ENCODE measurements at places on chromosomes 7 and 10.
A peak's percentile ranks its signal among the peaks of the same experiment; 100 is the strongest.

DNA sequence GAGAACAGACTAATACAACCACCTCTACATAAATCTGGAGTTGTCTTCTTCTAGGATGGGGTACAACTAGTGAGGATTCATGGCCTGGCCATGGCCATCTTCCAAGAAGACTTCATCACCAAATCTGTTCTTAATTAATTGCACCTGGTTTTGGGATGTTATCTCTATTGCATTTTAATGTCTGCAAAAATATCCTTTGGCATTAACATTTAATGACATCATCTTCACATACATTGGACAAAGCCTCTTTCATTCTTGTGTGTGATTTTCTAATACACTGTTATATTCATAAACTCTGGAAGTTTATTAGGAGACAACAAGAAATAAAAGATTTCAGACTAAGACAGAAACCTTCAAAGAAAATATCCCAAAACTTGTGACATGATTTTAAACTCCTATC, 124.2 kb upstream of the ABCB5 start:
- no peak for DNase-seq

GRCh38 chr10:108358912-108359311, 1194.4 kb upstream of the SORCS1 start:
- no peak for DNase-seq

GRCh38 chr10:19889256-19889655, 73.0 kb downstream of the PLXDC2 start:
- no peak for DNase-seq

DNA sequence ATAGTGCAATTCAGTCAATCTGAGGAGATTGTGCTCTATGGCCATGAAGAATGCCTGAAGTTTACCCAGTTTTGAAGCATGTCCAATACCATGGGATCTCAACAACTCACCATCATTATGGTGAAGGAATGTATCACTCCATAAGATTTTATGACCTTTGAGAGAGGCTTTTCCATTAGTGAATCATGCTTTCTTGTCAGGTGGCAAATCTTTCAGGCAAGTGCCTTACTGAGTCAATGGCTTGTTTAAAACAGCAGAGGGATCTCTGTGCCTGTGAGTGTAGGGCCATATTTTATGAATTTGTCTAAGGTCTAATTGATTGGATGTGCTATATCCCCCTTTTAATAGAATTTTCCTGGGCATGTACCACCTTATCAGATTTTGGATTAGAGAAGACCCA, 131.5 kb downstream of the CCDC7 start:
- no peak for DNase-seq

GRCh38 chr10:108095932-108096925, 931.7 kb upstream of the SORCS1 start:
- DNase-seq, result no peak

DNA sequence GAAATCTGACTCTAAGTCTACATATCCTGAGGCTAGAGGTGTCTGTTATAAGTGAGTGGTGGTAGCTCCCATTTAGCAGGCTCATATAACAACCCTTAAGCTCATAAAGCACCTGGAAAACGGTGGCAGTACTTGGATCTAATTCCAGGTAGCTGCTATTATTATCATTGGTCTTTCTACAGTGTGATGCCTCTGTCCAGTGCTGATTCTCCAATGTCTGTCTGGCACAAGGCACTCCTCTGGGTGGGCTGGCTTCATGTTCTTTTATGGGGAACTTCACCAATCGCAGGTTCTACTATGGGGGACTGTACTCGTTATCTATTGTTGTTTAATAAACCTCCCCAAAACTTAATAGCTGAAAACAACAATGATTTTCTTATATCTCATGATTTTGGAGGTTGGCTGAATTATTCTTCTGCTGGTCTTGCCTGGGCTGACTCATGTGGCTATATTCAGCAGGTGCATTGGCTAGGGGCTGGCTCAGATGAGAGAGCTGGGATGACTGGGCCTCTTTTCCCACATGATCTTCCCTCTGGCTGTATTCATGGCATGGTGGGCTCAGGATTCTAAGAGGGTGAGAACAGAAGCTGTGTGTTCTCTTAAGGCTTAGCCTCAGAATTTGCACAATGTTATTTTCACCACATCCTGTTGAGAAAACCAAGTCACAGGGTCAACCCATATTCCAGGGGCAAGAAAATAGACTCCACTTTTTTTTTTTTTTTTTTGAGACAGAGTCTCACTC, 93.0 kb upstream of the PCGF5 start:
- no peak for DNase-seq

DNA sequence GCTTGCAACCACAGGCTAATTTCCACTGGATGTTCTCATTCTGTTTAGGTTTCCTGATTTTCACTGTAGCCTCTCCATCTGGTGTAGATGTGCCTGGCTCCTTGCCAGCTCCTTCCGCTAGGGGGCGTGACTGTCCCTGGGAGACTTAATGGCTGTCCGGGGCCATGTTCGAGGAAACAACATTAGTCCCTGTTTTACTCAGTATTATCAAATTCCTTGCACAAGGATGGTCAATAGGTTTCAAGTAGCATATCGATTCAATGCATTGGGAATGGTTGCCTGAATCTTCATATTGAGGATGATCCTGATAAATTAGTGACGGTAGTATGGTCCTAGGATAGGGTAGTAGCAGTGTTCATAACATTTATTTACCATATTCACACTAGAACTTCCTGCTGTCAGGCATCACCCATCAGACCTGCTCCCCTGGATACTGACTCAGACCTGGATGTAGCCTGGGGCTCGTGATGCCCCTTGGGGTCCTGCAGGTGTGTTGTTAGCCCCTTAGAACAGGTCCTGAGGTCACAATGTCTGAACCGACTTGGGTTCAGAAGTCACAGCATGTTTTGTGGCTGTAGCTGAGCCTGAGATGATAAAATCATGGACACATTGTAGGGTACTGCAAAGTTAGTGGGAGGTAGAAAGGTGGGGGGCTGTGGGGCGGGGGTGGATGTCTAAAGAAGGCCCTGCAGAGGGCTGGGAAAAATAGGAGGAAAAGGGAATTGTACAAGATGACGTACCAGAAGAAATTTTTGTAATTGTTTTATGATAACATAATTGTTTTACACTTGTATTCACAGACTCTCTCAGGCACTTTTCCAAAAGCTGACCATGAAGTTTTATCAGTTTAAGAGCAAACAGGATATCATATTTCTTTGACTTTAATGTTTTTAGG, 8.9 kb upstream of the EXOC6 start:
- peak; percentile 26 for DNase-seq

GRCh38 chr10:7561216-7561893, 105.4 kb downstream of the ITIH5 start:
- no peak for DNase-seq

GRCh38 chr7:2096692-2097387, 135.9 kb downstream of the MAD1L1 start:
- no peak for DNase-seq
